ENCODE measurements at places on chromosomes 7 and 10.

GRCh38 chr10:116704926-116705325 is 37.4 kb downstream of the HSPA12A start:
- no peaks in the 10 kb centered on the region for H3K27me3 ChIP-seq
- no peak overlapping the region for H3K4me3 ChIP-seq
- no peak for DNase-seq
- no peaks in the 10 kb centered on the region for H3K36me3 ChIP-seq
- no peaks in the 10 kb centered on the region for H3K4me1 ChIP-seq

GRCh38 chr10:117360016-117360415 is 15.2 kb downstream of the PDZD8 start:
- no peak overlapping the region for H3K27ac ChIP-seq
- H3K4me3 ChIP-seq = no peak overlapping the region
- no peak for DNase-seq
- no peaks in the 10 kb centered on the region for H3K36me3 ChIP-seq

GRCh38 chr10:110963162-110963561 is 43.8 kb downstream of the SHOC2 start:
- no peaks in the 10 kb centered on the region for H3K27me3 ChIP-seq
- H3K4me3 ChIP-seq = no peak overlapping the region
- no peaks in the 10 kb centered on the region for H3K4me1 ChIP-seq

DNA sequence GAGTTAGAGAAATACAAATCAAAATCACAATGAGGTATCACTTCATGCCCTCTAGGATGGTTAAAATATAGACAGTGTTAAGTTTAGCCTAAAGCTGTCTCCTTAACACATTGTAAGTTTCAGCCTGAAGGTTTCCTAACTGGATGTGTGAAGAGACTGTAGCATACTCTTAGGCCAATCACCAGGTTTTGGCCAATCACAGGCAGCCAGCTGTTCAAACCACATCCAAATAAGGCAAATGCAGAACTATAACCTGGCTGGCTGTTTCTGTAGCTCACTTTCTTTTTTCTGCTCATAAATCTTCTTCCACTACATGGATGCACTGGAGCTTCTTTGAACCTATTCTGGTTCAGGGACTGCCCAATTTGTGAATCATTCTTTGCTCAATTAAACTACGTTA is 19.7 kb downstream of the ESYT2 start:
- H3K36me3 ChIP-seq = peaks cover 7% of the 10 kb centered on the region
- no peak overlapping the region for H3K27ac ChIP-seq
- H3K27me3 ChIP-seq = no peaks in the 10 kb centered on the region
- no peaks in the 10 kb centered on the region for H3K4me1 ChIP-seq

DNA sequence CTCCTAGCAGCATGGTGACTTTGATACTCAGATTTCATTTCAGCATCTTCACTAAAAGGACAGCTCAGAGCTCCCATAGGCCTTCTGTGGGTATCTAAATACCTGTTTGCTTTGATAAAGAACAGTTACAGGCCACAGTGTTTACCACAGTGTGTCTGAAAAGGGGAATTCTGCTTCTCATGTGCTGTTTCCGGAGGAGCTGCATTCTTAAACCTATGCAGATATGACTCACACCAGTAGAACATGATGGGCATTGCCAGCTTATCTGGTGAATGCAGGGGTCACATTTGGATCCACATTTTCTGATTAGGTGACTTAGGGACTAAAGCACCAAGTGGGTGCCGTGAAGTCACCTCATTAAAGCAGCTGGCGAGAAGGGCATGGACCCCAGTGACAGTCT is 52.6 kb downstream of the TRRAP start:
- no peak overlapping the region for H3K4me3 ChIP-seq
- H3K4me1 ChIP-seq = no peaks in the 10 kb centered on the region
- no peak for DNase-seq

DNA sequence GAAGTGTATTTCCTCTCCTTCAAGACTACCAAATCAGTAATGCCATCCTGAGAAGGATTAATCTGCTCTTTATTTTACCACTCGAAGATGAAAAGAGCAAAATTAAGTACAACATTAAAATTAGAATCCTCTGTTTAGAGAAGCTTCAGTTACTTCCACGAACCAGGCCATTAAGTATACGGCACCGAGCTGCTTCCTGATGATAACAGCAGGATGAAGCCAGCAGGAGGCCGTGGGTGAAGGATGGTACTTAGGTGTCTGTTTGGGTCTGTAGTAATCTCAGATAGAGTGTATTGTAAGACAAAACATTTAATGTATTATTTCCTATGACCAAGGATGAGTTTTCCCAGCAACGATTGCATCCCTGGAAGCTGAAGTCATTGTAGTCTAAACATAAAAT is 362.8 kb downstream of the SFMBT2 start:
- no peak for DNase-seq
- peaks cover 2% of the 10 kb centered on the region for H3K27me3 ChIP-seq
- no peak overlapping the region for H3K27ac ChIP-seq
- H3K36me3 ChIP-seq = no peaks in the 10 kb centered on the region

DNA sequence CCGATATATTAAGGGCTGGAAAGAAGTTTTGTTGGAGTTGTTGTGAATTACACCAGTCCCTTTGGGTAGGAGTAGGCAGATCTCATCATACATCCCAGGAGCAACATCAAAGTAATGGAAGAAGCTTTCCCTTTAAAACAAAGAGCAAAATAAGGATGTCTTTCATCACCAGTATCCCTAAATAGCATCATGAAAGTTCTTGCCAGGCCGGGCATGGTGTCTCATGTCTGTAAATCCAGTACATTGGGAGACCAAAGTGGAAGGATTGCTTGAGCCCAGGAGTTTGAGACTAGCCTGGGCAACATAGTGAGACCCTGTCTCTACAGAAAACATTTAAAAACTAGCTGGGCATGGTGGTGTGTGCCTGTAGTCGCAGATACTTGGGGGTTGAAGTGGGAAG is 38.7 kb downstream of the LRRC20 start:
- H3K4me3 ChIP-seq = no peak overlapping the region
- no peaks in the 10 kb centered on the region for H3K27me3 ChIP-seq
- peaks cover 20% of the 10 kb centered on the region for H3K36me3 ChIP-seq
- no peak overlapping the region for H3K27ac ChIP-seq
- H3K4me1 ChIP-seq = no peaks in the 10 kb centered on the region
- DNase-seq = no peak

Measured in neuronal stem cell (in vitro differentiated cells).